ENCODE measurements at places on chromosomes 11 and 22.

DNA sequence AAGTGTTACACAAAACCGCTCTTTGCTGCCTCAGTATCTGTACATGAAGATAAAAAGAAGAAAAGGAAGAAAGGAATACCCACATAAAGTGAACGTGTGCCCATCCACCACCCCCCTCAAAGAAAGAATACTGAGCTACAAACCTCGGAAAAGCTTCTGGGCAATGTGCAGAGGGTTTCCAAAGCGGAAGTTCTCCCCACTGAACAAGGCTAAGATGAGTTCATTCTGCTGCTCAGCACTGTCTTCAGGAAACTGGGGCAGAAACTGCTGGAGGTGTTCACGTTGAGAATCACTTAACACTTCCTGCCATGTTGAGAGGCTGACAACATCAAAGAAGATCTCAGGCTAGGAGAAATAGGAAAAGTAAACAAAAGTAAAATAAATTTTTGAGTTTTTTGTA is 6.9 kb downstream of the NFRKB start:
- DNase-seq: no peak

DNA sequence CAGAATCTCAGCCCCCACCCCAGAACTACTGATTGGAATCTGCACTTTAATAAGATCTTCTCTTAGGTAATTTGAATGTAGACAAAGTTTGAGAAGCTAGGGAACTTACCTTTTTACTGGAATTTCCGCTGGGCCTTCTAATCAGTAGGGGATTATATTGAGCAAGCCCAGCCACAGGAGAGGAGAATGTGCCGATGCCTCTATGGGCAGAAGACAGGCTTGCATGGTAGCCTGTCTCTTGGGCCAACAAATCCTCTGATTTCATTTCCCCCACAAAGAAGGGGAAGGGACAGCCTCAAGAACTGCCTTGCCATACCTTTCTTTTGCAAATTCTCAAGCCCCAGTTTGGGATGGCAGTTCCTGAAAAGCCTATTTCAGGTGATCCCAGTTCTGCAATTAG is 163.4 kb upstream of the BDNF start:
- no peak for DNase-seq

GRCh38 chr22:19430890-19431541 is 517 bp downstream of the HIRA start:
- DNase-seq: peak; percentile 31

GRCh38 chr22:31651664-31652063 is 10.4 kb downstream of the PISD start:
- DNase-seq: no peak

GRCh38 chr22:32546496-32546895 is 71.9 kb downstream of the FBXO7 start:
- DNase-seq: no peak

DNA sequence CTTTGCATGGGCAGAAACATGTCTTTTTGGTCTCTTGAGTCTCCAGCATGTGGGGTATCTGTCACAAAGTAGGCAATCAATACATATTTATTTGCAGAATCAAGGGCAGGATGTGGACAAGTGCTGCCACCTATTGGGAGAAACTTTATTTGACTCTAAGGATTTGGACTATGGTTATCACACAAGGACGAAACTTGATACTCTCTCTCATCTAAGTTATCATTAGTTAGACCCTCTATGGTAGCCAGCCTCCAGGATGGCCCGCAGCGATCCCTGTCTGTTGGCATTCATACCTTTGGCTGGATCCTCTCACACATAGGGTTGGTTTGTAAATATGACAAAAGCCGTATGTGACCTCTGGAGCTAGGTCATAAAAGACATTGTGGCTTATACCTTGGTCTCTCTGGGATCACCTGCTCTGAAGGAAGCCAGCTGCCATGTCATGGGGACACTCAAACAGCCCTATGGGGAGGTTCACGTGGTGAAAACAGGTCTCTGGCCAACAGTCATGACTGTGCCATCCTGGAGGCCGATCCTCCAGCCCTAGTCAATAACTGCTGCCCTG is 1.1 kb upstream of the FBXO7 start:
- peak; percentile 57 for DNase-seq

DNA sequence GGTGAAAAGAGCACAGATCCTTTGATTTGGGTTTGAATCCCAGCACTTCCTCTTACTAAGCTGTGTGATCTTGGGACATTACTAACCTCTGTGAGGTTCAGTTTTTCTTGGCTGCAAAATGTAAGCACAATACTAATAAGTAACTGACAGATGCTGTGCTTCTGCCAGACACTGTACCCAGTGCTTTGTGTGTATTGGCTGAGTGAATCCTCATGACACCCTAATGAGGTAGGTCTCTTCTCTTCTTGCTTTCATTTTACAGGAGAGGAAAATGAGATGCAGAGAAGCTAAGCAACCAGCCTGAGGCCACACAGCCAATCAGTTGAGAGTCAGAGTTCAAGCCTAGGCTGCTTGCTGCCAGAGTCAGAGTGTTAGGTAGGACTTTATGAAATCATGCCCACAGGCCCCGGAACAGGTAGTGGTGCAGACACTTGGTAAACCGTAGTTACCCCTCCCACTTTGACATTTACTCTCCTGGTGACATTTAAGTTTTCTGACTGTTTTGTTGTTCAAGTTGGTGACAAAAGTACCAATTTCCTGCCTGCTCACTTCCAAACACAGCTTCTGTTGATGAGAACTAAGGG is 21.2 kb downstream of the PTPRJ start:
- DNase-seq: peak; percentile 22

DNA sequence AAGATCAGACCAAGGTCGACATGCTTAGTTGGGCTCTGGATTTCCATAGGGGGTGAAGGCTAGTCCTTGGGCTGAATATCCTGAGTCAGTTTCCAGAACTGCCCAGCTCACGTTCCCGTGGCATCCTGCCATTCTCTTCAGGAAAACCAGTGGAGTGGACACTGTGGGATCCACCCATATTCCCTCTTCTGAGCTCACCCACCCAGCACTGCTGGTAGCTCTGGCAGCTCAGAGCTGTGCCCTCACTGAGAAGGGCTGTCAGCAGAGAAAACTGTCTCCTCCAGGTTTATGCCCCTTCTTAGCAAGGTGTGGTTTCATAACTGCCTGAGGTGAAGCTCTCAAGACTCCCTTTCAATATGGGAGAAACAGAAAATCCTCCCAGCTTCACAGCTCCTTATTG is 111.7 kb downstream of the GGTLC2 start:
- no peak for DNase-seq

DNA sequence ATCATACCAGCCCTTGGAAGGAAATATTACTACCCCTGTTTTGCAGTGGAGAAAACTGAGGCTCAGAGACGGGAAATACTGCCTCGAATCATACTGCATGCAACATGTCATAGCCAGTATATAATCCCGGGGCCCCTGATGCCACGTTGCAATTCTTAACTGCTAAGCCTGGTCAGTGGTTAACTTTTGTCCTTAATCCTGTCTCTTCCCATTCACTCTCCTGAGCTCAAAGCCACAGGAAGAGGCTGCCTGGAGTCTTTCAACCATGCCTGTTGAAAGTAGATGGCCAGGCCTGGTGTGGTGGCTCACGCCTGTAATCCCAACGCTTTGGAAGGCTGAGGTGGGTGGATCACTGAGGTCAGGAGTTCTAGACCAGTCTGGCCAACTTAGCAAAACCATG is 166.6 kb downstream of the MIAT start:
- no peak for DNase-seq

DNA sequence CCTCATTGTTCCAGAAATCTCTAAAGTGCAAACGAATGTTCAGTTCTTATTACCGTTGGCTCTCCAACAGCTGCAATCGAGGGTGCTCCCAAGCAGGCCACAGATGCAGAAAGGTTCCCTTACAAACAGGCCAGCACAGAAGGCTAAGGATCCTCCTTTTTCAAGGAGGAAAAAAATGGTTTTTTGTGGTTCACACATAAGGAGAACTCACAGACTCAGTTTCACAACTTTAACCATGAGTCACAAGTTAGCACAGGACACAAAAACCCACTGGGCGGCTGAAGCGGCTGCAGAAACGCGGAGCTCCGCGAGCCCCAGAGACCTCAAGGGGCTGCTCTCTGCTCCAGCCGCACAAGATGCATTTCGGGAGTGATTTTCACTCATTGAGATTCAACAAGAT is 98.2 kb upstream of the PRR5 start:
- no peak for DNase-seq

DNA sequence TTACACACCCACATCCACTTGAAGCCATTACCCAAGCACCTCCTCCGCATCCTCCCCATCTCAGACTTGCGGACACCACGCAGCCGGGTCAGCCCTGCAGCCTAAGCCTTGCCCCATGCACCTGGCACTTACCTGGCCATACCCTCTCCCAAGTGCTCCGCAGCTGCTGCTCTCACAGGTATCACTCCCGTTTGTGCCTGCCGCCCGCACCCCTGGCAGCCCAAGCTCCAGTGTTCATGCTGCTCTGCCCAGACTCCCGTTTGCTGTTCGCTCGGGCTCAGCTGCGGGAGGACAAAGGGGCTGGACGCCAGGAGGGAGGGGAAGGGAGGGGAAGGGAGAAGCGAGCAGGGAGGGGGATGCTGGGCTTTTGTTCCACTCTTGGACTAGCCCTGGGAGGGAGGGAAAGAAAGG is at the start of gene KLHL35:
Gene KLHL35, minus strand, starts transcription at position 293 of the 411 bp plus-strand sequence. CDS start 2,574 bp downstream, outside the sequence.
- no peak for DNase-seq

DNA sequence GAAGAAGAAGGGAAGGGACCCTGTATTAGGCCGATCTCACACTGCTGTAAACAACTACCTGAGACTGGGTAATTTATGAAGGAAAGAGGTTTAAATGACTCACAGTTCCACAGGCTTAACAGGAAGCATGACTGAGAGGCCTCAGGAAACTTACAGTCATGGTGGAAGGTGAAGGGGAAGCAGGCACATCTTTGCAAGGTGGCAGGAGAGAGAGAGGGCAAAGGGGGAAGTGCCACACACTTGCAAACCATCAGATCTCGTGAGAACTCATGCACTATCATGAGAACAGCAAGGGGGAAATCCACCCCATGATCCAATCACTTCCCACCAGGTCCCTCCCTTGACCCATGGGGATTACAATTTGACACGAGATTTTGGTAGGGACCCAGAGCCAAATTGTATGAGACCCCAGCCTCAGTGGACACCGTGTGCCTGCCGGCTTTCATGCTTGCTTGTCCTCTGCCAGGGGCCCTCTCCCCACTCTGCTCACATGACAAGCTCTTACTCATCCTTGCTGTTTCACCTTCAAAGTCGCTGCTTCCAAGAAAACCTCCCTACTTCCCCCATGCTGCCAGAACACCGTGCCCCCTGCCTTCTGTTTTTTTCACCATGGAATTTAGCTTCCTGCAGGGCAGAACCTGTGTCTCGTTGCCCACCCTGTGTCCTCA is 23.3 kb upstream of the PPFIA1 start:
- DNase-seq: no peak

DNA sequence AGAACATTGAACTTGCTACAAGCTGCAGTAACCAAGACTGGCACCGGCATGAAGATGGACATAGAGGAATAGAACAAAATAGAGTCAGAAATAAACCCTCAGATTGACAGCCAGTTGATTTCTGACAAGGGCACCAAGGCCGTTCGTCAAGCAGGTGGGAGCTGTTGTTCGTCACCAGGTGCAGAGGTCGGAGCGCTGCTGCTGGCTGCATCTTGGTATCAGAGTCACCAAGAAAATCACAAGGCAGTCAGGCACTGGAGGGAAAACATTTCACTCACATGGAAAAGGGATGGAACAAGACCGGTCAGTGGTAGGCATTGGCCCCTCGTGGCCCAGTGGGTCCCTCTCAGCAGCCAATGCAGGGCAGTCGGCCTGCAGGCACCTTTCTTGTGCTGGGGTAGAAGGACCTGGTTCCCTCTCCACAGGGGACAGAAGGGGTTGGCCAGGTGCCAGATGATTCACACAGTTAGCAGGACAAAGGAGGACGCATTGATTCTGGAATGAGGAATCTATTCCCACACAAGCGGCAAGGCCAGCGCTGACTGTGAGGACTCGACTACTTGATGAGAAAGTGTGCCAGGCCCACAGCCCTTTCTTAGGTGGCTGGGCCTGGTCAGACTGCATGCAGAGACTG is 115.8 kb upstream of the FGF3 start:
- DNase-seq: no peak

DNA sequence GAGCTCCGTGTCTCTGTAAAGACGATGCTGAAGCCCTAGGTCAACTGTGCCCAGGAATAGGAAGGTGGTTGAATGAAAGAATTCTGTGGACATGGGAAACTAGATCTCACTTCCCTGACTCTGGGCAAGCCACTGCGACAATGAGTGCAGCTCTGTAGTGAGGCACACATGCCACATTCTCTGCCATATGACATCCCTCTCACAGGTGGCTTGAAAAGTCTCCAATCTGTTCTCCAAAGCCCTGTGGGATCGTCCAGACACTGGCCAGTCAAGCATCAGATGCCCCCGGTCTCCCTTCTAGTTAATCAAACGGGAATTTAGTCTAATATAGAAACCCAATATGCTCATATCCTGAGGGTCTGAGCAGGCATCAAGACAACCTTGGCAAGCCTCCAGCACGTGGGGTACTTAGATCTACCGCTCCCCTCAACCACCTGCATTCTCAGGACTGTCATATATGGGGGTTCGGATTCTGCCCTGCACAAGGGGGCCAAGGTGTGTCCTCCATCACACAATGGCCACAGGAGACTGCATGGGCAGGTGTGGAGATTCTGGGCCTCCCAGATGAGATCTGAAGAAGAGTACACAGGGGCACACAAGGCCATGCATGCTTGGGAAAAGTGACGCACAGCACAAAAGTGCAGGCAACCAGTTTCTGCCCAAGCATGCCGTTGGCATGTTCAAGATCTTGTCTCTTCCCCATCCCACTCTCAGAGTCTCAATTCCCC is 11.9 kb downstream of the DKK3 start:
- no peak for DNase-seq

DNA sequence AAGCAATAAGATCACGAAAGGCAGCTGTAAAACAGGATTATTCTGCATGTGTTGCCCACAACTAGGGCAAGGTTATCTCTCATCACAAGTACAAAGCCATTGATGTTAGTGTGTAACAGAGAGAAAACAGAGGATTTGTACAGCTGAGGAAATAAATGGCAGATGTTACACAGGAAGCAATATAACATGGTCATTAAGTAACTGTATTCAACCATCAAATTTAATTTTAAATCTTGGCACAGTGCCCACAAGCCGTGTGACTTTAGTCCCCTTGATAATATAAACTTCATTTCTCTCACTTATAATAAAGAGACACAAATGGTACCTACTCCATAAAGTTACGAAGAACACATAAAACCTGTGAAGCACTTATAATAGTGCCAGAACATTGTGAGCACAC is 17.3 kb downstream of the OR51E2 start:
- no peak for DNase-seq

GRCh38 chr11:2100361-2101170 is 38.6 kb downstream of the IGF2 start:
- no peak for DNase-seq

Measured in LHCN-M2 (cell line).